ENCODE measurements at places on chromosomes 1 and 21. TPM values are rescaled to one million over a fixed set of nuclear protein-coding genes. Genes with fewer than 3 reads are reported as not detected.
A peak's percentile ranks its signal among the peaks of the same experiment; 100 is the strongest.

- DNase-seq: peak; percentile 64
Observed at GRCh38 chr1:204503122-204503912, 8.7 kb upstream of the PIK3C2B start.

DNA sequence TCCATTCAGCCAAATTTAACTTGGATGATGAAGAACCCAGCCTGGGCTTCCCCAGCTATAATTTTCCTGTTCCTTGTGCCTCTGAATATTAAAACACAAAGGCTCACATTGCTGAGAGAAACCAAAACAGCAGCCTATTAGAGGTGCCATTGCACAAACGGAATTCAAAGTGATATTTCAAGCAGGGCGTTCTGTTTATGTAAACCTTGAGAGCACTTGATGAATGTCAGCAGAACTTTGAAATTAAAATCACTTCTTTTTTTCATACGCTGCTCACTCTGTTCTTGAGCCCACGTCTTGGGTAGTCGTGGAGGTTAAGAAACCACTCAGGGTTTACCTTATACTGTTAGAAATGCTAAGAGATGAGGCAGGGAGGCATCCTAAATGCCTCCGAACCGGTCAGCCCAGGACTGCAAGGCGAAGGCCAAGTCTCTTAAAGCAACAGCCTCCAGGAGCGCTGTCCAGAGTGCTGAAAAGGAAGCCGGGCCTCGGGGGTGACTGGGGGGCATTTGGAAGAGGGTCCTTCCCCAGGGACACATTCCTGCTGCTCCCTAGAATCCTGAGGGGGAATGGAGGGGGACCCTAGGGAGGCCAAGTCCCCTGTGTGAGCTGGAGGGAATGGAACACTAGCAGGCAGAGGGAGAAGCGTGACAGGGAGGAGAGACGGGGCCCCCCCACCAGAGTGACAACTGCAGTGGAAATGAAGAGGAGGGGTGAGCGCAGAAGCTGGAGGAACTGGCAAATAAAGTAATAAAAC lies 154.8 kb upstream of the VAMP3 start:
- DNase-seq: no peak

DNA sequence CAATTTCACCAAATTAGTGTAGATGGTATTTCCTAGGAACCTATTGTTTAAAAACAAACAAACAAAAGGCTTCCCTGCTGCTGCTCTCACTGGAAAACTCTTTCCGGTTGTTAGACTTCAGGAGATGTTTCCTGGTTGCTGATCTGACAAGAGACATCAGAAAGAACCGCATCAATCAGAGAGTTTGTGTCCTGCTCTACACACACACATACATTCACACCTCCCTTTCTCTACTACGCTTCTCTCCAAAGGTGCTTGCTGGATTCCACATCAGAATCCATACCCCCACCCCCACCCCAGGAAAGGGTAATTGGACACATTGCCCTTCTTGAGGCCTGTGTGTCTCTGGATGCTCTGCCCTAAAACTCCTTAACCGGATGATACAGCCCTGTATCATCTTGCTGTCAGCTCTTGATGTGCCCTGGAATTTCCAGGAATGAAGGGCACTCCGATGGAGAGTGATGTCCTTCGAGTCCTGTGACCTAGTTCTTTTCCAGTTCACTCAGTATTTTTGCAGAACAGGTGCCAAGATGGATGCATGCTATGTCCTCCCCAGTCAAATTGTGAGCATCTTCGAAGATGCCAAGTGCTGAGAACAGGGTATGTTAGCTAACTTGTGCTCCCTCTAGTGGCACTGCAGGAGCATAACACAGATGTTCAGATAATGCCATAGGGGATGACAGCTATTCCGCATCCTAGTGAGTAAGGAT lies 113.7 kb upstream of the SLC35F3 start:
- peak; percentile 4 for DNase-seq

- no peak for DNase-seq
Observed at GRCh38 chr1:100440075-100440809, 87.9 kb downstream of the CDC14A start.

TNFSF18 gene
- total RNA-seq: 0.53 TPM

DNA sequence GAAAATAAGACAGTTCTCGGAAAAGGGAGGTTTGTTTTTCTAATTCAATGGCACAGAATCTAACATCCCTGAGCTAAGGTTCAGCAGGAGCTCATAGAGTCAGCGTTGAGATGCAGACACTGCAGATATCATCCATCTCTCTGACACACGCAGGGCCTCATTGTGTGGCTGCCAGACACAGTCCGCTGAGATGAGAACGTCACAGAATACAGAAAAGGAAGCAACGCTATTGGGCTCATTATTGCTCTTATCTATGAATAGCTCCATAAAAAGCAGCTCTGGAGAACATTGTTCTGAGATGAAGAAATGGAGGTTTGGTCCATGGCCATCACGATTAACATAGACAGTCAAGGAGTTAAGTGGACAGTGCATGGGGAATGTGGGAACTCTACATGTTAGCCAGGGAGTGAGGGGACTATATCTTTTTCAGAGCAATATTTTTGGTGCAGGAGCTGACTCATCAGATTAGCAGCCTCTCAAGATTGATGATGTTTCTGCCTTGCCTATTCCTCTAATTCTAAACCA lies 771.6 kb upstream of the CXADR start:
- peak; percentile 73 for DNase-seq

DNA sequence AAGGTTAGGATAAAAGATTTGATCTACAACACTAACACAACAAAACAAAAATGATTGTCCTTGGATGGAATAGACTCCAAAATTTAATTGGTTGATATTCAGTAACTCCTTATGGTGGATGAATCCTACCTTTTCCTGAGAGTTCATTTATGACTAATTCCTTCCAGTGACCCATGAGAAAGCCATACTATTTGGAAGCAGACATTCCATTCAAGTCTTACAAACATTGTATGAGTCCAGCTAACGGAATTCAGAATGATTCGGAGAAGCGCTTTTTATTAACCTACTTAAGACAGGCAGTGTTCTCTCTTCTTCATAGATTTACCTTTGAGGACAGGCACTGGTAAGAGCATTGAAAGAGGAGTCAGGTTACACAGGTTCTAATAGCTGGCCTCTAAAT lies 155.6 kb upstream of the ZNF648 start:
- DNase-seq: no peak

- no peak for DNase-seq
Observed at GRCh38 chr1:232891071-232891470, 59.3 kb upstream of the NTPCR start.

DNA sequence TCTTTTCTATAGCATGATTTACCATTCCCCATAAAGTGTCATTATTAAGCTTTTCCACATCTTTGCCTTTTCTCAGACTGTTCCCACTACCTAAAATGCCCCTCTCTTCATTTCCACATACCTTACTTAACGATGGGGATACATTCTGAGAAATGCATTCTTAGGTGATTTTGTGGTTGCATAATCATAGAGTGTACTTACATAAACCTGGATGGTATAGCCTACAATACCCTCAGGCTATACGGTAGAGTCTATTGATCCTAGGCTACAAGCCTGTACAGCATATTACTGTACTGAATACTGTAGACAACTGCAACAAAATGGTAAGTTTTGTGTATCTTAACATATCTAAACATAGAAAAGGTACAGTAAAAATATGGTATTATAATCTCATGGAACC lies 54.8 kb upstream of the MUTYH start:
- no peak for DNase-seq

GRCh38 chr1:9260059-9260766 lies 25.6 kb downstream of the H6PD start:
- no peak for DNase-seq

CXADR gene
- 44.2 TPM for total RNA-seq

SPRR2A gene
- total RNA-seq: not detected

CSF3R gene
- 5.3 TPM for total RNA-seq

DNA sequence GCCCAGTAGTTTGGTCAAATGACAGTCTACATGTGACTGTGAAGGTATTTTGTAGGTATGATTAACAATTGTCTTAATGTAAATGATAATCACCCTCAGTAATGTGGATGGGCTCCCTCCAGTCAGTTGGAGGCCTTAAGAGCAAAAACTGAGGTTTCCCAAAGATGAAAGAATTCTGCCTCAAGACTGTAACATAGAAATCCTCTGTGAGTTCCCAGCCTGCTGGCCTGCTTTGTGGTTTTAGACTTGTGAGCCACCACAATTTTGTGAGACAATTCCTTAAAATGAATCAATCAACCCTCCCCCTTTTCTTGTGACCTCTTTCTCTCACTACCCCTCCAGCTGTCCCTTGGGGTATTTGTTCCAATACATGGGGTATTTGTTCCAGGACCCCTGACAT lies 226.4 kb upstream of the DPYD start:
- no peak for DNase-seq

DNA sequence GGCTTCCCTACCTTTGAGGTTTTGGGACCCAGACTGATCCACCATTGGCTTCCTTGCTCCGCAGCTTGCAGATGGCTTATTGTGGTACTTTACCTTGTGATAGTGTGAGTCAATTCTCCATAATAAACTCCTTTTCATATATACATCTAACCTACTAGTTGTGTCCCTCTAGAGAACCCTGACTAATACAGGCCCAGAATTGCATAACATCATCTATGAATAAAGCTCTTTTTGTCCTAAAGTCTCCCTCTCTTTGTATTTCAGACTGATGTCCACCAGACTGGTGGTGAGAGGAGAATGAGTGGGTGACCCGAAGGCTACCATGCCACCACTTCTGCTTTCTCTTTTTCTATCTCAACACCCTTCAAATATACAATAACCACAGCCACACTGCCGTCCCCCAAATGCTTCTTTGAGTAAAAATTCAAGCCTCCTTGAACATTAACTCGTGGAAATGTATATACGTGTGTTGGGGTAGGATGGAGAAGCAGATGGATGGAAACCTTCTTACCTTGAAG lies 265.7 kb downstream of the PTBP2 start:
- no peak for DNase-seq

CC2D1B gene
- total RNA-seq: 8.8 TPM

GRCh38 chr1:3707298-3707938 lies 44.8 kb upstream of the CCDC27 start:
- no peak for DNase-seq

DNA sequence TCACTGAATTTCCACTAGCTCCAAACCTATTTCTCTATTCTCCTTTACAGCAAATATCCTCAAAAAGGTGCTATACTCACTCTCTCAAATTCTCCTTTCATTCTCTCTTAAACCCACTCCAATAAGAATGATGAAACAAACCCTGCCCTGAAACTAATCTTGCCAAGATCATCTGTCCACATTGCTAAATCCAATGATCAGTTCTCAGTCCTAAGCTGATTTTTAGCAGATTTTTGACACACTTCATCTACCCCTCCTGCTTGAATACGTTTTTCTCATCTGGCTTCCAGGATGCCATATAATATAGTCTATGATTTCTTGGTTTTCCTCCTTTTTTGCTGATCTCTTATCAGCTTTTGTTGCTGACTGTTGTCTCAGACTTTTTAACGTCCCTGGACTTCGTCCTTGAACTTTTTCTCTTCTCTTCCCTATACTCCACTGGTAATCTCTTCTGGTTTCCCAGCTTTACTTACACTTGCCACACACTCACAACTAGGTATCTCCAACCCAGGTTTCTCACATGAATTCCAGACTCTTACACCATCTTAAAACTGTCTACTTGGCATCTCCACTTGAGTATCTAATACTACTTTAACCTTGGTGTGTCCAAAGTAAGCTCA lies 35.3 kb downstream of the RERE start:
- no peak for DNase-seq

DNA sequence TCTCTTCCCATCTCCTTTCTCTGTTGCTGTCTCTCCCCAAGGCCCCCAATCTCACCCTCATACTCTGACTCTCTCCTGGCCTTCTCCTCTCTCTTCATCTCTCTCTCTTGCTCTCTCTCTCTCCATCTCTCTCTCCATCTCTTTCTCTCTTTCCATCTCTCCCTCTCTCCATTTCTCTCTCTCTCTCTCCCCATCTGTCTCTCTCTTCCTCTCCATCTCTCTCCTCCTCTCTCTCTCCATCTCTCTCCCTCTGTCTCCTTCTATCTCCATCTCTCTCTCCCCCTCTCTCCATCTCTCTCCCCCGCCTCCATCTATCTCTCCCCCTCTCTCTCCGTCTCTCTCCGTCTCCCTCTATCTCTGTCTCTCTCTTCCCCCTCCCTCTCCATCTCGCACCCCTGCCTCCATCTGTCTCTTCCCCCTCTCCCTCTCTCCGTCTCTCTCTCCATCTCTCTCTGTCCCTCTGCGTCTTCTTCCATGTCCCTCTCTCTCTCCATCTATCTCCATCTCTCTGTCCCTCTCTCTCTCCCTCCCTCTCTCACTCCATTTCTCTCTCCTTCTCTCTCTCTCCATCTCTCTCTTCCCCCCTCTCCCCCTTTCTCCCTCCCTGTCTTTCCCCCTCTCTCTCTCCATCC lies 16.0 kb upstream of the EPHA8 start:
- DNase-seq: no peak

DNA sequence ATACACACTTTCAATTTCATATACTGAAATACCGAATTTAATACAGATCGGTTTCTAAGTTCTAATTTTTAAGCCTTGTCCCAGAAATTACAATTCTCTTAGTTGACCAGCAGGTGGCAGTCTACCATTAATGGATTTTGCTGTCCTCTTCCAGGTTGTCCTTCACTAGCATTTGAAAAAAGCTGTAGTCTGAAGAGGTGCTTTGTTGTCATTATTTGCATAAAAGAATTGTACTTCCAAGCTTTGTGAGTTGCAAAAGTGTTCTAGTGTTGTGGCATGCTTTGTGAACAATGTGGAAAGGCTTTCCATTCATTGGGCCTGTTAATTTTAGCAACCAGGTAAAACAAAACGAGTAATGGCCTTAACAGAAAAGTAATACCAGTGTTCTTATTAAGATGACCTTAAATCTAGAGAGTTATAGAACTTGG lies 193.6 kb downstream of the RPS6KC1 start:
- peak; percentile 23 for DNase-seq

AADACL4 gene
- total RNA-seq: 0.37 TPM

DNA sequence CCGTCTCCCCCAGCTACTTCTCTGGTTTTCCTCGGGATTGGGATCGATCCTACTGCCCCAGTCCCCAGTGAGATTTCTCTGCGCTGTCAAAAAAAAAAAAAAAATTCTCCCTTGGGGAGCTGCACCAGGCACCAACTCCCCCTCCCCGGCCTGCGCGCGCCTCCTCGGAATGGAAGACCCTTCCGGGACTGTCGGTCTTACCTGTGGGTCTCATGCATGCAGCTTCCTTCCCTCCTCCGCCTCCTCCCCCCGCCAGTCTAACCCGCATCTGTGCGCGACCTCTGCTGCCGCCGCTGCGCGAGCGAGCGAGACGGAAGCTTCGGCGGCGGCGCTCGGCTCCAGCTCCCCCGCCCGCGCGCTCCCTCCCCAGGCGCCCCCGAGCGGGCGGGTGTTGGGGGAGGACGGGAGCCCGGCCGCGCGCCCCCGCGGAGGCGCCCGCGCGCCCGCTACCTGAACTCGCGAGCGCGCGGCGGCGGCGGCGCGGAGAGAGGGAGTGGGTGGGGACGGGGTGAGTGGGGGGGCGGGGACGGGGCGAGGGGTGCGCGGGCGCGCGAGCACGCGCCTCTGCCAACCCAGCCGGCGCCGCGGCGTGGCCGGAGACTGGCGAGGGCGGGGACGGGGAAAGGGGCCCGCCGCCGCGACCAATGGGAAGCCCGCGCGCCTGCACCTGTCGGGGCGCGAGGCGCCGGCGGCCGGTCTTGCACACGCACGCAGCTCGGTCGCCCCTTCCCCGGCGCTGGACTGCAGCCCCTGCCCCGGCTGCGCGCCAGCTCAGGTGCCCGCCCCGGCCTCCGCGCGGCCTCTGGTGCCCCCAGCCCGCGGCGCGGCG lies at the start of gene SUSD4:
Gene SUSD4 (minus strand): TSS at position 321 of the 829 bp plus-strand sequence. CDS start 751 bp downstream, outside the sequence.
- DNase-seq: no peak

FCGR2B gene
- total RNA-seq: 3.4 TPM
